Lower lobe of right lung (tissue), 2 donors: ENCODE measurements at places on chromosomes 5 and 9. TPM values are rescaled to one million over a fixed set of nuclear protein-coding genes. Genes with fewer than 3 reads are reported as not detected.
A peak's percentile ranks its signal among the peaks of the same experiment; 100 is the strongest.

DNA sequence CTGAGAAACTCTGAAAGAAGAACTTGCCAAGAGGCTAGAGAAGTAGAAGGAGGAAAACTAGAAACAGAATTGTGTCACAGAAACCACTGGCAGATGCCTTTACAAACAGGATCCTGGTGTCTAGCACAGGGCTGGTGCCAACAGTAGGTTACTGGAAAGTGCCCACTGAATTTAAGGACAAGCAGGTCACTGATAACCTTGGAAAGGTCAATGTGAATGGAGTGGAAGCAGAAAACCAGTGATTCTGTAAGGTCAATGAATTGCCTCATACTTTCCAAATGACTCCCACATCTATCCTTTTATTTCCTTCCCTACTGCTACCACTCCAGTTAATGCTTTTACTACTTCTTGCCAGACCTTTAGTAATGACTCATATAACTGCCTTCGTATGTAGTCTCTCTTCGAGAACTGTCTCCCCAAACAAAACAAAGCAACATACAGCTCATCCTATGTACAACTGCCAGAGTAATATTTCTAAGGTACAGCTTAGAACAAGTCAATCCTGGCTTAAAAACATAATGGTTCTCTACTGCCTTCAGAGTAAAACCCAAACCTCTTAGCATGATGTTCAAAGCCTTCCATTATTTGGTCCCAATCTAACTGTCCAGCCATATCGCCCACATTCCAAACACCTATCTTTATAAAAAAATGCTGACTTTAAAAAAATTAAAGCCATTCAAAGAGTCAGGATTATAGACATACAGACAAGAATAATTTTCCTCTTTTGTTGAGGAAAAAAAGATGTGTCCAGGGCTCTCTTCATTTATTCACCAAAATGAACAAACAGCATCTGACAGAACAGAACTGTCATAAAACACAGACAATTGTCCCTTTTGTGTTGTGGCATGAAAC lies 52.5 kb downstream of the NR3C1 start:
- no peak for DNase-seq

The TERT gene
- not detected for total RNA-seq

GRCh38 chr5:142881076-142881783 lies 111.1 kb downstream of the ARHGAP26 start:
- no peak for DNase-seq

- DNase-seq, result no peak
Observed at GRCh38 chr9:38229104-38229500, 160.1 kb upstream of the SHB start.

DNA sequence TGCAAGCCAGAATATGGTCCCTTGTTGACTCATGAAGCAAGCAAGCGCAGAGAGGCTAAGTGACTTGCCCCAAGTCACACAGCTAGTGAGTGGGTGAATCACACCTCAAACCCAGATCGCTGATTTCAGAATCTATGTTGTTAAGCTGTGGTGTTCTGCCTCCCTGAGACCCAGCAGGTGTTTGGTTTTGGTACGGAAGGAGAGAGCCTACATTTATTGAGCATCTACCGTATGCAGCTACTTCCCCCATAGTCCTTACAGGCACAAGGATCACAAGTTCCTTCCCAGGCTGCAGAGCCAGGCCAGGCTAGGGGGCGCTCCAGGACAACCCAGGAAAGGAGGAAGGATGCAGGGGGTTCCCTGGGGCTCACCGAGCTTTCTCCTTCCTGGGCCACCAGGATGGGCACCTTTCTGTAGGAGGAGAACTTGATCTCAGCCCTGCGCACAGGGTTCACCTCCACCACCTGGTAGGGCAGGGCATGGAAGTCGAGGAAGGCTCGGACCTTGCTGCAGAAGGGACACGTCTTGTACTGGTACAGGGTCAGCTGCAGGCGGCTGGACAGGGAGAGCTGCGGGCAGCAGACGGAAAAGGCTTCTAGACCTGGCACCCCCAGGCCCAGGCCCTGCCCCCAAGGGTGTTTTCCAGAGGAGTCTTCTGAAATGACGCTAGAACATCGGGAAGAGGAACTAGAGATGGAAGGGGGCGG lies 2.5 kb downstream of the PTGES2 start:
- DNase-seq, result peak; percentile 76

DNA sequence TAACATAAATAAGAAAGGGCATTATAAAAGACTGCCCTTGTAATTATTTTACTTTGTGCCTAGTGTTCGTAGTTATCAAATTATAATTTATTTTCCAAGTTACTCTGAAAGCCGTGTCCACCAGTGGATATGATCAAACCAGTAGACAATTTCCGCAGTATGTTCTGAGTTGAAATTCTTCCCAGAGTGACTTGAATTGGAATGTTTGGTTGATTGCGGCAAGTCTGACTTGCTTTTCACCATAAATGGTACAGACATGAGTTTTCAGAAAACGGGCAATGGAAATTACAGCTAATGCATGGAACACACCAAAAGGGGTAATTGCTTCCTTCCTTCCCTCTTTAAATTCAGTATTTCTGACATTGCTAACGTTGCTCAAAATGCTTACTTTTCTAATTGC lies 56.6 kb downstream of the CHSY3 start:
- DNase-seq, result no peak

The CARTPT gene
- not detected for total RNA-seq

The ADGRD2 gene
- total RNA-seq, result not detected

The SYNPO gene
- total RNA-seq, result 90.6 TPM

- DNase-seq, result no peak
Observed at GRCh38 chr5:169547508-169547907, 36.1 kb upstream of the SPDL1 start.

DNA sequence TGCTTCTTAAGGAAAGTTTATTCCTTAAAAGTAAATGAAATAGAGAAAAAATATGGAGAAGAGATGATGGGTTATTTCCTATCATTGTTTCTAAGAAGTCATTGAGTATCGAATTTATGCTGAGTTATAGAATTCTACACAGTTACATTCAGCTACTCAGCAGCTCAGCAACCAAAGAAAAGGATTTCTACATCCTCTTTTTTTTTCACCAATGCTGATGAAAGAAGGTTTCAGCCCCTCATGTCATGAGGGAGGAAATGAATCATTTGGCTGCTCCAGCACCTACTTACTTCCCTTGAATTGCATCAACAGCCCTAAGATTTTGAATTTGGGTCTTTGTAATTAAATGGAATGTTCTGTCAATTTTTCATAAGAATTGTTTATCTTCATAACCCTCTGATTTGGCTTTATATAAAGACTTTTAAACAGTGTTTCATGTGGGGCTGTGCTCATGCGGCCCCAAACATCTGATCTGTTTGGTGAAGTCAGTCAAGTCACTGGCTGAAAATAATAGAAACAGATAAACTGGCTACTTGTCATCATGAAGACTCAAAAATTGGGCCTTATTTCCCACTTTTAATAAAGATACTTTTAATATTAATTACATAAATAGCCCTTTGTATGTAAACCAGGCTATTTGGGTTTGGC lies 18.5 kb upstream of the SNX2 start:
- DNase-seq, result no peak

DNA sequence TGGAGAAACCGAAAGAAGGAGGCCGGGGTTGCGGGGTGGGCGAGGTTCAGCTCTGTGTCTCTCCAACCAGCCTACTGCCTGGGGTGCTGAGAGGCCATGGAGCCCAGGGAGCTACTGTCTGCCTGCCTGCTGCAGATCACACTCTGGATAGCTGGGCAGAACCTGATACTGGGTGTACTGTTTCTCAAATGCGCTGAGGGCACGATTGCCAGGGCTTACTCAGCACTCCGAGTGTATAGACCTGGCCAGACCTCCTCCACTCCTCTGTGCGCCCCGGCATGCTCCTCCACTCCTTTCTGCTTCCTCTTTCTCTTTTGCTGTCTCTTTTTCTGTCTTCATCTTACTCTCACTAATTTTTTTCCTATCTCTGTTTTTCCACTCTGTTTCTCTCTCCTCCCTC lies 215.1 kb downstream of the PAPPA start:
- no peak for DNase-seq
